Right renal cortex interstitium (tissue), 3 donors: ENCODE measurements at places on chromosomes 7 and 10. TPM values are rescaled to one million over a fixed set of nuclear protein-coding genes. Genes with fewer than 3 reads are reported as not detected.

CRYGN gene
- polyA plus RNA-seq = 2.2 TPM

SUN3 gene
- not detected for polyA plus RNA-seq

HYAL4 gene
- not detected for polyA plus RNA-seq

GRCh38 chr10:42975005-42975493, 101.8 kb upstream of the RET start:
- no peak for DNase-seq
